Tibial nerve (tissue), 4 donors: ENCODE measurements at places on chromosomes 5 and 9. TPM values are rescaled to one million over a fixed set of nuclear protein-coding genes. Genes with fewer than 3 reads are reported as not detected.
A peak's percentile ranks its signal among the peaks of the same experiment; 100 is the strongest.

GRCh38 chr5:37316027-37316426 lies 54.9 kb downstream of the NUP155 start:
- H3K27me3 ChIP-seq: no peaks in the 10 kb centered on the region
- peaks cover 99% of the 10 kb centered on the region for H3K36me3 ChIP-seq
- H3K27ac ChIP-seq: no peak overlapping the region

- no peak overlapping the region for H3K27ac ChIP-seq
- H3K4me1 ChIP-seq: peaks cover 39% of the 10 kb centered on the region
- H3K27me3 ChIP-seq: no peaks in the 10 kb centered on the region
- H3K4me3 ChIP-seq: no peak overlapping the region
- no peak for DNase-seq
- H3K36me3 ChIP-seq: no peaks in the 10 kb centered on the region
Observed at GRCh38 chr5:78287833-78288232, 6.7 kb downstream of the AP3B1 start.

NUTM2G gene
- not detected for total RNA-seq

GPR151 gene
- total RNA-seq: not detected

HTR1A gene
- not detected for total RNA-seq

FRMPD1 gene
- 0.30 TPM for total RNA-seq

DNA sequence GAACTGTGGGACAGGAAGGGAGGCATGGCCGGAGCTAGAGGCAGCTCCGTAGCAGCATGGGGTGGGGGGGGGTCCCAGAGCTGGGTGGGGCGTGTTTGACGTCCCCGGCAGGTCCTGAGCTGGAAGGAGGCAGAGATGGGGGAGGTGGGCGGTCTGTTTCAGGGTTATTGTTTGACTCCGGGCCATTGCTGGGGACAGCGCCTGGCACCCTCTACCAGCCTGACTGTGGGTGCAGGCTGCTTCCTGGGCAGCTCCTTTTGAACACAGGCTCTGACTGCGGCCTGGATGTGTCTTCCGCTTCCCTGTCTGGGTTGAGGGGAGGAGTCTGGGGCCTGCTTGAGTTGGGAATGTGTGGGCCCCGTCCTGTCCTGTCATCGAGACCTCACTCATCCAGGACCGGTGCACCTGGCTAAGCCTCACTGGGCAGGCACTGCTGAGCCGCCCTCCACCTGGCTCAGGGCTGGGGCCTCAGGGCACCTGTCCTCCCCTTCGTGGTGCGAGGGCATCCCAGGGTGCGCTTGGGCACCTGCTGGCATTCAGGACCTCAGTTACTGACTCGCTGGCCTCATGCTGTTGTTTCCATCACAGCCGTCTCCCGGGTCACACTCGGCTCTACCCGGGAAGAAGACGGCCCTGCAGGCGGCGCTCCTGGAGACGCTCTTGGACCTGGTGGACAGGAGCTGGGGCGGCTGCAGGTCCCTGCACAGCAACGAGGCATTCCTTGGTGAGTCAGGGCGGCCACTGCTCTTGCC lies 26.5 kb downstream of the CEP72 start:
- no peak for DNase-seq
- H3K4me1 ChIP-seq: no peaks in the 10 kb centered on the region
- H3K27ac ChIP-seq: no peak overlapping the region

NR4A3 gene
- 3.0 TPM for total RNA-seq

- no peak for DNase-seq
- peak overlapping the region; percentile 72 for H3K27ac ChIP-seq
- no peaks in the 10 kb centered on the region for H3K36me3 ChIP-seq
- H3K4me1 ChIP-seq: no peaks in the 10 kb centered on the region
- no peaks in the 10 kb centered on the region for H3K27me3 ChIP-seq
Observed at GRCh38 chr5:150567031-150567717, 59.2 kb downstream of the NDST1 start.

DNA sequence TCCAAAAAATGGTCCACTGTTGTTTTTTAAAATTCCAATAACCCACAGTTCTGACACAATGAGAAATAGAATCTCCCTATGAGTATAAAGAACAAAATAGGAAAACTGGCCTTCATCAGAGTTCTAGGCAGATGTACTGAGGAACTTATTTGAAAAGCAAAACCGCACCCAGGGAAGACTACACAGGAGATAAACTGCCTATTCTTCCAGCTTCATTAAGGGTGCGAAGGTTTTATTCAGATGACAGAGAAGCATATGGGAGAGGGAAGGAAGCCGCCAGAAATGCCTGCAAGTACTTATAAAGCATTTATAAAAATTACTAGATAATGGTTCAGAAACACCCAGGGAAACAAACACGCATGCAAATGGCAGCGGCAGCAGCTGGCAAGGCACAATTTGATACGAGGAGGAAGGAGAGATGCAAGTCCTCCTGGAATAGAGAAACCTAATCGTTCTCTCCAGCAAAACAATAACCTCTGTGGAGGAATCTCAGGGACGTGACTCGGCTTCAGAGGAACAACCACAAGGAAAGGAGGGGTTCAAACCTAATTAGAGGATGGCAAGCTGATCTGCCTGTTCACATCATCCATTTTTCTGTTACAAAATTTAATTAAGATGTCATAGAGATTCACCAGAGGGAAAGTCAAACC lies 9.0 kb downstream of the TTLL11 start:
- no peaks in the 10 kb centered on the region for H3K27me3 ChIP-seq
- H3K4me1 ChIP-seq: peaks cover 6% of the 10 kb centered on the region
- DNase-seq: no peak
- no peak overlapping the region for H3K27ac ChIP-seq
- H3K4me3 ChIP-seq: no peak overlapping the region
- H3K36me3 ChIP-seq: no peaks in the 10 kb centered on the region

DNA sequence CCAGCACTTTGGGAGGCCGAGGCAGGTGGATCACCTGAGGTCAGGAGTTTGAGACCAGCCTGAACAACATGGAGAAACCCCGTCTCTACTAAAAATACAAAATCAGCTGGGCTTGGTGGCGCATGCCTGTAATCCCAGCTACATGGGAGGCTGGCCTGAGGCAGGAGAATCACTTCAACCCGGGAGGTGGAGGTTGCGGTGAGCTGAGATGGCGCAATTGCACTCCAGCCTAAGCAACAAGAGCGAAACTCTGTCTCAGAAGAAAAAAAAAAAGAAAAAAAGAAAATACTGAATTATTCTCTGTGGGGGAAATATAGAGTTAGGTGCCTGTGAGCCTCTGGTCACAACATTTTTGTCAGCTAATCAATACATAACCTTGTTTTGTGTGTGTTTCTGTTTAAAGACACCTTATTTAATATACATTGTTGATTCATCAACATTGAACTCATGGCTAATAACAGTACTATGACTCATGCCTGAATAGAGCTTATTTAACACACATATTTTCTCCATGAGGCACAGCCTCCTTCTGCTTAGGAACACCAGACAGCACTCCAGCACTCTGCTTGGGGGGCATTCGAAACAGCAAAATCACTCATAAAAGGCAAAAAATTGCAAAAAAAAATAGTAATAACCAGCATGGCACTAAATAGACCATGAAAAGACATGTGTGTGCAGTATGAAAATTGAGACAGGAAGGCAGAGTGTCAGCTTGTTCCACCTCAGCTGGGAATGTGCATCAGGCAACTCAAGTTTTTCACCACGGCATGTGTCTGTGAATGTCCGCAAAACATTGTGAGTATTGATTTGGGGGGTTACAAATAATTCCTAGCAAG lies at the start of gene IL31RA:
Gene IL31RA (plus strand): TSS at position 519 of the 836 bp plus-strand sequence. CDS start 214 bp downstream, at position 733.
- no peaks in the 10 kb centered on the region for H3K27me3 ChIP-seq
- no peak within 1 kb of the TSS for H3K27ac ChIP-seq
- no peak within 1 kb of the TSS for H3K4me3 ChIP-seq

OR1Q1 gene
- not detected for total RNA-seq

DNA sequence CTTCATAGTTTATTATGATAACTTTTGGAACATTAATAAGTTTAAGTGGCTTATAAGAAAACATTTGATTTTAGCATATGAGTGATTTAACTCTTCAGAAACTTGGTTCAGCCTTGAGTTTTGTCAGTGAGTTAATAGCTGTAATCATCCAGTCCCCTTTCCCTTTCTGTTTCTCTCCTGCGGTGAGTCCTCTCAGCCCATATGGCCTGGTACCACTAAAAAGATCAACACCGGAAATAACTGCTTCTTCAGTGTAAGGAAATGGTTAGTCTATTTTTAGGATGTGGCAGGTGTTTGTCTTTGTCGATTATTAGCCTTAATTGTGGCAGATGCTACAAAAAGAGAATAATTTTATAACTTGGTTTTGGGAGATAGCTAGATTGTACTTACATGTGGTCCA lies 120.2 kb upstream of the GRHPR start:
- H3K27ac ChIP-seq: no peak overlapping the region
- H3K27me3 ChIP-seq: no peaks in the 10 kb centered on the region
- H3K4me1 ChIP-seq: no peaks in the 10 kb centered on the region
- H3K36me3 ChIP-seq: peaks cover 30% of the 10 kb centered on the region

ADGRD2 gene
- total RNA-seq: not detected

- no peak overlapping the region for H3K27ac ChIP-seq
- H3K27me3 ChIP-seq: no peaks in the 10 kb centered on the region
- no peak overlapping the region for H3K4me3 ChIP-seq
- H3K4me1 ChIP-seq: no peaks in the 10 kb centered on the region
- no peak for DNase-seq
Observed at GRCh38 chr5:103541114-103541513, 21.5 kb downstream of the NUDT12 start.

DNA sequence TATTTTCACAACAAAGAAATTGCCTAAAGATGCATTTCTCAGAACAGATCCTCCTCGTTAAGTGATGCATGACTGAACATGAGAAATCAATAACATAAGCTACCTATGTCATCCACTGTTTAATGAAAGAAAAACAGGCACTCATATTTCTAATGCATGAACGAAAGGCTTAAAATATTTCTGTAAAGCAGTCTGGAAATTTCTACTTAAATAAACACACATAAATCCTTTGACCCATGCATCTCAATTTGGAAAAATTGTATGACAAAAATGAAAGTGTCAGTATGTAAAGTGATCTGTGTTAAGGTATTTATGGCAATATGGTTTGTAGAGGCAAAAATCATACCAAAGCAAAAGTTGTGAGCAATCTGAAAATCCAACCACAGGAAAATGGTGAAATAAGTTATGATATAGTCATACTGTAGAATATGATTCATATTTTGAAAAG lies 399.2 kb upstream of the GRAMD2B start:
- no peaks in the 10 kb centered on the region for H3K36me3 ChIP-seq
- H3K4me1 ChIP-seq: no peaks in the 10 kb centered on the region
- H3K27ac ChIP-seq: no peak overlapping the region
- DNase-seq: no peak
- H3K4me3 ChIP-seq: no peak overlapping the region
- no peaks in the 10 kb centered on the region for H3K27me3 ChIP-seq

DNA sequence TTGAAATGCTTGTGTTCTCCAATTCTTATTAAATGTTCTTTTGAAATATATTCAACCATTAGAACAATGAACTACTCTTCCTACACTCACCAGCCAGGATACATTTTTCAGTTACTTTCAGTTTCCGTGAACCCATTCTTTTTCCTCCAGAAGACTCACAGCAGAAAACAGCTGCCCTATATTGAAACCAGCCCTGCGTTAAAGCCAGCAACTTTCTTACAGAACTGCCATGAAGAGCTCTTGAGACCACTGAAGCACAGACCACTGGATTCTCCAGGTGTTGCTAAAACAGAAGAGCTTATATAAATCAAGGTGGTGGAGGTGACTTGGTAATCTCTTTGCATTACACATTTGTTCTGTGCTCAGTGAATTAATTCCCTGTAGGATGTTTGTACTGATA lies 365.9 kb upstream of the C9orf72 start:
- no peaks in the 10 kb centered on the region for H3K4me1 ChIP-seq
- no peak overlapping the region for H3K27ac ChIP-seq
- no peaks in the 10 kb centered on the region for H3K27me3 ChIP-seq
- H3K36me3 ChIP-seq: no peaks in the 10 kb centered on the region

CDH9 gene
- total RNA-seq: not detected
